DMS 273 treated with DMSO at 0.1 percent for 48 hours (cell line): ENCODE measurements at places on chromosomes 13 and 19.

- no peak for DNase-seq
Observed at GRCh38 chr19:1295169-1296012, 9.7 kb downstream of the EFNA2 start.

- DNase-seq: no peak
Observed at GRCh38 chr13:79851318-79851717, 370.4 kb downstream of the NDFIP2 start.

DNA sequence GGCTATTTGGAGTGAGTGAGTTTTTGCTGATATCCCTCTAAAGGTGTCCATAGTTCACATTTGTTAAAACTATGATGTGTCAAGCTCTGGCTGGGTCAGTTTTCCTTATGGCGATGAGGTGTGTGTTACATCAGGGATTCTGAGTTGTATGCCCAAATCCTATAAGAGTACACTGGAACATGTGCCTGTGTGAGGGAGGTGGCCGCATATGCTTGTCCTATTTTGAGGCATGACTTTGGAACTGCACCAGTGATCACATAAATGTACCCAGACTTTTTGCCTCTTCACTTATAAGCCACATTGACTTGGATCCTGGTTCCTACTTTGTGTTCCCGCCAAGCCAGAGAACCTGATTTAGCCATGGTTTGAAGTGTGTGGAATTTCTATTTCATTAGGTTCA lies 140.3 kb upstream of the RXFP2 start:
- DNase-seq: no peak

- no peak for DNase-seq
Observed at GRCh38 chr19:50362656-50363424, 2.6 kb downstream of the NAPSA start.

DNA sequence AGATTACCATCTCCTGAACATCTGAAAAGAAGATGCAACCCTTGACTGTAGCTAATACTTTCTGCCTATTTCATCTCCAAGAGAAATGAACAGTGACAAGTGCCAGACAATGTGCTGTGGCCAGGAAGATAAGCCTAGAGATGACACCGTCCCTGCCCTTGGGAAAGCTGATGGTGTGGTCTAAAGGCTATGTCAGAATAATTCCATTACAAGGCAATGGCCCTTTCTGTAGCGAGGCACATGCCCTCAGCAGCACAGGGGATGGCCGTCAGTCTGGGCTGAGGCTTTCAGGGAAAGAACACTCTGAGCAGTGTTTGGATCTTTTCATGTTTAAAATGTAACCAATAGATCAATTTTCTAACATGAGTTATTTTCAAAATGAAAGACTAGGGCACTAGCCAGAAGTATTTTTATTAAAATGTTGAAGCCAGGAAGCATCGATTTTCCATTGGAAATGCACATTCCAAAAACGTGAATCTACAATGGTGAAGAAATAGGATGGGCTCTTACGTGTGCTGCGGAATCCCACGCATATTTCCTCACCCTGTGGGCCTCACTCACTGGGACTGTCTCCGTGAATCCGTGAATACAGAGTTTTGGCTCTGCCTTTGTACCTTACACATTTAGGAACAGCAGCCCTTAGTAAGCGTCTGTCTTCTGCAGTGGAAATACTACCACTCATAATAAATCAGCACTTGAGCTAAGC lies 22.0 kb downstream of the COL4A1 start:
- no peak for DNase-seq

- DNase-seq: no peak
Observed at GRCh38 chr13:20049558-20050473, 91.3 kb downstream of the ZMYM2 start.

DNA sequence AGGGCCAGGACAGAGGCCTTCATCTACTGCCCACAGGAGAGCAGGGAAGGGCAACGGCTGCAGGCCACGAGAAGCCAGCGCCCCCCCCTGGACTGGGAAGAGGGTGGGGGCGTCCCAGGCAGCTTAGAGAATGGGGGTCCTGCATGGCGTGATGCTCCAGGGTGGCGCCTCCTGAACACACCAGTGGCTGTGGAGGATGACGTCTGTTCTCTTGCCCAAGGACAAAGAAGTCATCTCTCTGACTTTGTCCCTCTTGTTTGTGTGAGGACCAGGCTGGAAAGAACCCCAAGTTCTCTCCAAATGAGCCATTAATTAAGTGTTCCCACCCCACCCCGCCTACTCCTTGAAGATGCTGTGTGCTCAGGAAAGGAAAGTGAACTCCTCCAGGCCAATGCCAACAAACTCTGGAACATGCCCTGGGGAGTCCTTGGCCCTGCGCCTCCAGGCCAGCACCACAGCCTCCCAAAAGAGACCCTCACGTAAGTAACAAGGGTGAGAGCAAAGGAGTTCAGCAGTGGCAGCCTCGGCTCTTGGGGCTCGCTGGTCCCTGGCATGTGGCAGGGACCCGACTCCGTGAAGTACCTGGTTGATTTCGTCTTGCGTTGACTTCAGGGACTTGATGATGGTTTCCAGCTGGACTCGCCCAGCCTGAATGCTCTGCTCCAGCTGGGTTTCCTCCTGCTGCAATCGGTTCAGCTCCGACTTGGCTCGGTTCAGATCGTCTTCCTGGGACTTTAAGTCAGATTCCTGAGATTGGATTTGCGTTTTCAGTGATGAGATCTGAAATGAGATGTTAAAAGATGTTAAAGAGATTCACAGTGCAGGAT lies 68.4 kb downstream of the EPS15L1 start:
- no peak for DNase-seq

DNA sequence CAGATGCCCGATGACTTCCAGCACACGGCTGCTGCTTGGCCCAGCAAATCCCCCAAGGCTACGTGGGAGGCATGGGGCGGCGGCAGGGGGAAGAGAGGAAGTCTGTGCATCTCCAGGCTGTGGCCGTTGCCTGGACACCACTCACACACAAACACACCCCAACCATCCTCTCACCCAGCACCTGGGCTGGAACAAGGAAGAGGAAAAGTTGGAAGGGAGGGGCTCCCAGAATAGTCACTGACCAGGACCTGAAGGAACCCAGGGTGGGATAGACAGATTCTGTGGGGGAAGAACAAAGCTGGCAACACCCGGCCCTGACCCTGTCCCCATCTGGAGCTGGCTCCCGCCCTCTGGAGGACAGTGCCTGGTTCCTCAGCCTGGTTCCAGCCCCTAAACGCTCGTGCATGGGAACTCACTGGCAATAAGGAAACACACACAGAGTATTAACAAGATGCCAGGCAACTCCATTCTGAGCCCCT lies 11.2 kb downstream of the PPP6R1 start:
- DNase-seq: no peak
